Stimulated activated naive CD4-positive, alpha-beta T cell (primary cell): ENCODE measurements at places on chromosomes 6 and 20.

DNA sequence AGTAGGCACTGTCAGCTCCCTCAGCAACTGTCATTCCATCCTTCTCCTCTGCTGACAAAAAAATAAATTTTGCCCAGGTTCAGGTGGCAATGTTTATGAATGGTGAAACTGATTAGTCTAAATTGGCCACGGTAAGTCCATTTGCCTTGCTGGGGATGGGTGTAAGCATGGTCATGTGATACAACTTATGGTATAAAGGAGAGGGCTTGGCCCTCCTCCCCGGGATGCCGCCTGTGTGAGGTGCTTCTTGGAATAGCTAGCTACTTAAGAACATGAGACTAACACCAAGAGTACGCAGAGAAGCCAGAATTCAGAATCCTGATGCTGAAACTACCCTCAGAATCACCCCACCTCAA is 94.4 kb upstream of the MAP7 start:
- no peak for DNase-seq

DNA sequence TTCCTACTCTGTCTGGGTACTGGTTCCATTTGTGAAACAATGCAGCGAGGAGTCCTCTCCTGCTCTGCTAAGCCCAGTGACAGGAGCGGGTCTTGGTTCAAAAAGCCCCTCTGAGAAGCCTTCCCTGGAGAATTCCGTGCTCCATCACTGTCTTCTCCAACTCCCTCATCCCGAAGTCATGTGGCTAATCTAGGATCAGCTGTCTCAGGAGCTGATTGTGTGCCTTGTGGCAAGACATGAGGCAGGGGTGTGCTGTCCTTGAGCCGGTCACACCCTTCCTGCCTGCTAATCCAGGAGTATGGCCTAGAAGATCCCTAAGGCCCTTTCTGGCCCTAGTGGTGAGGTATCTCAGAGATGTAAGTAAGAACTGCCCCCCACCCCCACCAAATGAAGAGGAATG is 72.0 kb downstream of the EFCAB8 start:
- DNase-seq = no peak

GRCh38 chr6:121223930-121224329 is 110.3 kb downstream of the TBC1D32 start:
- no peak for DNase-seq

- no peak for DNase-seq
Measured at GRCh38 chr6:117075218-117075617, 190.1 kb upstream of the VGLL2 start.

GRCh38 chr6:7252390-7252789 is 60.6 kb downstream of the SSR1 start:
- DNase-seq = no peak
